DMS153 (cell line): ENCODE measurements at places on chromosomes 1 and 21.

DNA sequence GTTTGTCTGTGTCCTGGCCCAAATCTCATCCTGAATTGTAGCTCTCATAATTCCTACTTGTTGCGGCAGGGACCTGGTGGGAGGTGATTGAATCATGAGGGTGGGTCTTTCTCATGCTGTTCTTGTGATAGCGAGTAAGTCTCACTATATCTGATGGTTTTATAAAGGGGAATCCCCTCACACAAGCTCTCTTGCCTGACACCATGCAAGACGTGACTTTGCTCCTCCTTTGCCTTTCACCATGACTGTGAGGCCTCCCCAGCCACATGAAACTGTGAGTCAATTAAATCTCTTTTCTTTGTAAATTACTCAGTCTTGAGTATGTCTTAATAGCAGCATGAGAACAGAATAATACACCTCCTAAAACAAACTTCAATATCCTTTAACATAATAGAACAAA is 1065.6 kb downstream of the PLA2G4A start:
- DNase-seq, result no peak

DNA sequence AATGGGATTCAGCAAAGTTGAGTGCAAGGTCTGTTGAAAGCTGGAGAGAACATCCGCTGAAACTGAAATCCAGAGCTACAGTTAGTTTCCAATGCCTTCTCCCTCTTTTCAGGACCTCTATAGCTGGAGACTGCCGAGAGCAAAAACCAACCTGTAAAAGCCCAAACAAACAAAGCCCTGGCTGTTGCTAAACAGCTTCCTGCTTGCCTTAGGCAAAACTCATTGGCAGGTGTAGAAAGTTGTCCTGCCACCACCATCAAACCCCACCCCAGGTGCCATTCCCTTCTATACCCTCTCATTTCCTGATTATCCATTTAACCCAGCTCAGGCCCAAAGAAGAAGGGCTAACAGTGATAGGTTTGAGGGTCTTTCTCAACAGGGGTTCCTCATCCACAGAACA is 24.7 kb downstream of the SCYL3 start:
- DNase-seq, result no peak

DNA sequence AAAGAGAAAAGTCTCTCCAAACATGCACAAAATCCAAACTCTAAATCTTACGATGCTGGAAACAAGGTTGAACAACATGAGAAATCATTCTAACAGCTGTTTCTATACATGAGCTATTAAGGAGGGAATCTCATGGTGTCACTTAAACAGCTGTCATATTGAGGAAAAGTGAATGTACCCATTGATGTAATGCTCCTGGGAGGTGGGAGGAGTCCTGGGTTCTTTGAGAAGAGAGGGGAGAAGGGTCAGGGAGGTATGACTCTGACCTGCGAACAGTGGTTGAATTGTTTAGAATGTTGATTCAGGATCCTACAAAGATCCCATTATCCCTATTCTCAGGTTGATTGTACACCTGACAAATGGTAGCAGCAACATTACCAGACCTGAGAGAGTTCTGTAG is 49.3 kb downstream of the ZC3H11B start:
- no peak for DNase-seq

- DNase-seq, result no peak
These were observed 13.8 kb upstream of the AK2 start for GRCh38 chr1:33050221-33051076.

GRCh38 chr1:203475012-203475981 is at the start of gene PRELP:
PRELP (plus strand) TSS chr1:203475806; CDS start chr1:203483185, 7,379 bp downstream.
- peak; percentile 78 for DNase-seq

GRCh38 chr1:94504601-94505000 is 37.0 kb downstream of the F3 start:
- DNase-seq, result no peak

DNA sequence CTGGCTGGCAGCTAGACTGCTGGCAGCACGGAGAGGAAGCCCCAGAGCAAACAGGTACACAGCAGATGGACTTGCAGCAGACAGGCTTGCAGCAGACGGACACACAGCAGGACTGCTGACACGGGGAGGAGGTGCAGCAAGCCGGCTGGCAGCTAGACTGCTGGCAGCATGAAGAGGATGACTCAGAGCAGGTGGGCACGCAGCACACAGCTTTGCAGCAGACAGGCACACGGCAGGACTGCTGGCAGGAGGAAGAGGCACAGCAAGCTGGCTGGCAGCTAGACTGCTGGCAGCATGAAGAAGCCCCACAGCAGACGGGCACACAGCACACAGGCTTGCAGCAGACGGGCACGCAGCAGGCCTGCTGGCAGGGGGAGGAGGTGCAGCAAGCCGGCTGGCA is 498 bp downstream of the KRTAP10-2 start:
- no peak for DNase-seq
